Stimulated activated CD4-positive, alpha-beta T cell treated with anti-CD3 and anti-CD28 coated beads, Interleukin-15, amount 100 ng/mL, for 24 hours (primary cell): ENCODE measurements at places on chromosomes 5 and 9.

- DNase-seq = no peak
Observed at GRCh38 chr9:114180696-114181606, 25.6 kb downstream of the COL27A1 start.

DNA sequence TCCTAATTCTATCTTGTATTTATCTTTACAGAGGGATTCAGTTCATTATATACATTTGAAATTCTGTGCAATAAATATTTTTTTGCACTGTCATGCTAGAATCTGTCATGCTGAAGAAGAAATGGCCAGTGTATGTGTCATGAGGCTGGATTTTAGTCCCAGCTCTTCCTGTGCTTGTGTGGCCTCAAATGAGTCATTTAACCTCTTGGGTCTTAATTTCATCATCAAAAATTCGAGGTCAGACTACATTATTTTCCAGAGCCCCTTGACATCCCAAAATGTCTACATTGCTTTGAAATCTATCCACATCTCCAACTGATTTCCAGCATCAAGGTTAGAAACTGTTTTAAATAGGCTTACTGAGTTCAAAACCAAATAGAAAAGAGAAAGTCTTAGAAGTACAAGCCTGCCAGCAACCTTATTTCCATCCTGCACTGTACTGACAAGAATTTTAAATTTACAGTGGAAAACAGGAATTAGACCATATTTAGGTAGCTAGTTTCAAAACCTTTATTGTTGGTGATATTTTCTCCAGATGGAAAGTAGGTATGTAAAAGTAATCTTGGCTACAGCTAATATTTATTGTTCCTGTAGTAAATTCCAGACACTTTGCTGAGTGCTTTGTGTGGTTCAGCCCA lies 96.7 kb upstream of the MAMDC2 start:
- no peak for DNase-seq

- peak; percentile 31 for DNase-seq
Observed at GRCh38 chr5:5421149-5421960, 1.1 kb upstream of the ICE1 start.

GRCh38 chr5:172731680-172732074 lies 39.3 kb downstream of the DUSP1 start:
- no peak for DNase-seq

DNA sequence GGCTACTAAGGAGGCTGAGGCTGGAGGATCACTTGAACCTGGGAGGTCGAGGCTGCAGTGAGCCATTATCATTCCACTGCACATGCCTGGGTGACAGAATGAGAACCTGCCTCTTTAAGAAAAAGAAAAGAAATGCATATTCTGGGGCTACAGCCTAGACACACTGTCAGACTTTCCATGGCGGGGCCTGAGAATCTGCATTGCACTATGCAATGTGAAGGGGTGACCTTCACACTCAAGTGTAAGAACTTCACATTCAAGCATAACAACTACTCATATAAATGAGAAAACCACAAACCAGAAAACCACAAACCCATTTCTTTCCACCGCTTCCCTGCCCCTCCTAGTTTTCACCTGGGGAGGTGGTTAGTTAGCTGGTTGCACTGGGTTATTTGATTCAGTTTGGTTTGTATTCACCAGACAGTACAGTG lies 18.0 kb upstream of the FBP2 start:
- DNase-seq = peak; percentile 85

DNA sequence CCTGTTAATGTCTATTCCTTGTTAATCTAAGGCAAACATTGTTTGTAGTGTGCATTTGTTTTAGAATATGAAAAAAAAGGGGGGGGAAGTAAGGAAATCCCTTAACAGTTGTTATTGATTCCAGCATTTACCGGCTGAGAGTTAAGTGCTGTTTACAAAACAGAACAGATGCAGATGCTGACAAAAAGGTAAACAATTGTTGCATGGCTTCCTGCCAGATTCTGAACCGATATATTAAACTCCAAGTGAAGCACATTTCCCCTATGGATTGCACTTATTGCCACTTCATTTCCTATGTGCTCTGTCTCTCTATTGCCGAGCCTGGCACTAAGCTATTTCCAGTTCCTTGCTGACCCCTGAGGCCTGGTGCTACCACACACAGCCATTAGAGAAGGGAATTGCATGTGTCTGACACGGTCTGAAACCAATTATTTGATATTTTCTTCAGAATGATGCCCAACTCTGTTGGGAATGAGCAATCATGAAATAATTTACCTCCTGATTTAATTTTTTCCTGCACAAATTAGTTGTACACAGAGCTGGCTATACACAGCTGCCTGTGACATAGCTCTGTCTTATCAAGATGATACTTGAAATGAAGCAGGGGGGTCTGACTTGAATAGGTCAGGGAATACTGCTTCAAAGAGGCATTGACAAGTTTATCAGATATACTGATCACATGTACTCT lies 109.8 kb downstream of the KIAA0825 start:
- no peak for DNase-seq

GRCh38 chr5:86841000-86841644 lies 223.4 kb downstream of the COX7C start:
- DNase-seq = no peak

GRCh38 chr9:13688990-13689600 lies 409.6 kb upstream of the MPDZ start:
- no peak for DNase-seq

- no peak for DNase-seq
Observed at GRCh38 chr5:139611703-139612584, 36.2 kb upstream of the CXXC5 start.

DNA sequence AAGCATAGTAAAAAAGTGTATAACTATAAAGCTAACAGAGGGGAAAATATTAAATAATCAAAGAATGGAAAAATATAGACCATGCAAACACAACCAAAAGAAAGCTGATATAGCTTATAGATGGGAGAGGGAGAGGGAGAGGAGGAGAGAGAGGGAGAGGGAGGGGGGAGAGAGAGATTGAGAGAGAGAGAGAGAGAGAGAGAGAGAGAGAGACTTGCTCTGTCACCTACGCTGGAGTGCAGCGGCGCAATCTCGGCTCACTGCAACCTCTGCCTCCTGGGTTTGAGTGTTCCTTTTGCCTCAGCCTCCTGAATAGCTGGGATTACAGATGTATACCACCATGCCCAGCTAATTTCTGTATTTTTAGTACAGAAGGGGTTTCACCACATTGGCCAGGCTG lies 110.6 kb downstream of the RAPGEF6 start:
- DNase-seq = no peak

DNA sequence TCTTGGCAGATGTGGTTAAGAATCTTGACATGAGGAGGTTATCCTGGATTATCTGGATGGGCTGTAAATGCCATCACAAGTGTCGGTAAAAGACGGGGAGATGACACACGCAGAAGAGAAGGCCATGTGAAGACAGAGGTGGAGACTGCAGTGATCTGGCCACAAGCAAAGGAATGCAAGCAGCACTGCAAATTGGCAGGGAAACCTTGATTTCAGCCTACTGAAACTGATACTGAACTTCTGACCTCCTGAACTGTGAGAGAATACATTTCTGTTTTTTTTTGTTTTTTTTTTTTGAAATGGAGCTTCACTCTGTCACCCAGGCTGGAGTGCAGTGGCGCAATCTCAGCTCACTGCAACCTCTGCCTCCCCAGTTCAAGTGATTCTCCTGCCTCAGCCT lies 92.4 kb upstream of the NFIL3 start:
- DNase-seq = no peak

GRCh38 chr5:21791304-21791703 lies 1061.8 kb downstream of the CDH12 start:
- no peak for DNase-seq

DNA sequence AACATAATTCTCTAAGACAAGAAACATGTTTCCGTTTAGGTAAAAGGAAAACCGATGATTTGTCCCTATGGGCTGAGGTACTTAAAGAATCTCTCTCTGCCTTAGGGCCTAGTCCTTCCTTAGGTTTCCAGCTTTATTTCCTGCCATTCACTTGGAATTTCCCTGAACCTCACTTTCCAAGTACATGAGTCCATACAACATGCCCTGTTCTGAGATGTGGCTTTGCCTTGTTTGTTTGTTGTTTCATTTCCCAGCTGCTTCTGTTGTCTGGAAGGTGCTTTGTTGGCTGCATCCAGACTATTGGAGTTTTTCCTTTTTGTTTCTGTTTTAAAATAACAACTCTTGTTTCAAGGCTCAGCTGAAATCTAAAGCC lies 95.2 kb downstream of the ALDH1A1 start:
- DNase-seq = no peak

DNA sequence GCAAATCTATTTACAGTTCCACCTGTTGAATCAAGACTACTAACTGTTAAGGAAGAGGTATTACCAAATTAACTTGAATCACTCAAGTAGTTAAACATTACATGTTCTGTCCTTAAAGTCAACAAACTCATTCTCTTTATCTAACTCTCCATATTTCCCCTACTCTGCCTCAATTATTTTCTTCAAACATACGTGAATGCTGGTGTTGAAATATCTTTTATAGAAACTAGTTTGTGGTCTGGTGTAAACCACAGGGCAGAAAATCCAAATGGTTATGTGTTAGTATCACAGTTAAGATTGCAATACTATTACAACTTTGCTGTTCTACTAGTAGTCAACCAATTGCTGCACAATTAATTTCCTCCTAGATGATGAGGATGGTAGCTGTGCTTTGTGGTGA lies 603.5 kb downstream of the KCTD16 start:
- DNase-seq = no peak

- peak; percentile 22 for DNase-seq
Observed at GRCh38 chr9:127968700-127969383, 11.9 kb downstream of the EEIG1 start.

GRCh38 chr5:135266303-135266635 lies 132.8 kb downstream of the MACROH2A1 start:
- no peak for DNase-seq

DNA sequence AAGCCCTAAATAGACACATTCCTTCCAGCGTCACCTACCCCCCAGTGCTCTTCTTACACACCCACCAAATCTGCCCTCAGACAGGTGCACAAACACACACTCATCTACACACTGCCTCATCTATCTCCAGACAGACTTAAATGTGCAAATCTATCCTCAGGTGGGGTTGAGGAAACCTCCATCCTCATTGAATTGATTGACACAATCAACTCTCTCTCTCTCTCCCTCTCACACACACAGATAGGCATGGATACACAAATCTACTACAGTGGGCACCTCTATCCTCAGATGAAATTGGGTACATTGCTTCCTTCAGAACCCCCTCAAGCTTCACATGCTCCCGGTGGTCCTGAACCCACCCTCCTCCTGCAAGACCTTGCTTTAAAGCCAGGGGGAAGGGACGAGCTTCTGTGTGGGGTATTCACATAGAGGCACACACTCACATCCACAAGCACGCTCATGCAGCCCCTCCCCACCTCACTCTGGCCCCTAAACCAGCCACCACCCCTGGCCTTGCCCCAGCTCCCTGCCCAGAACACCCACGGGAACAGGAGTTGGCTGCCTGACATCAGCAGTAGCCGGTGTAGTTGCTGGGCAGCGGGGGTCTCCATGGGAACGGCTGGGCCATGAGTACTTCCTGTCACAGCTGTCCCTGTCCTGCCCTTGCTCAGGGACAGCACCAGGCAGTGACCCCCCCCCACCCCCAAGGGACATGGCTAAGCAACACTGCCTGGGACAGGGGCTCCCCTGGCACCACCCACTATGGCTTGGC lies 22.8 kb downstream of the PCDH1 start:
- no peak for DNase-seq

GRCh38 chr9:73215249-73215648 lies 63.6 kb downstream of the ANXA1 start:
- no peak for DNase-seq

DNA sequence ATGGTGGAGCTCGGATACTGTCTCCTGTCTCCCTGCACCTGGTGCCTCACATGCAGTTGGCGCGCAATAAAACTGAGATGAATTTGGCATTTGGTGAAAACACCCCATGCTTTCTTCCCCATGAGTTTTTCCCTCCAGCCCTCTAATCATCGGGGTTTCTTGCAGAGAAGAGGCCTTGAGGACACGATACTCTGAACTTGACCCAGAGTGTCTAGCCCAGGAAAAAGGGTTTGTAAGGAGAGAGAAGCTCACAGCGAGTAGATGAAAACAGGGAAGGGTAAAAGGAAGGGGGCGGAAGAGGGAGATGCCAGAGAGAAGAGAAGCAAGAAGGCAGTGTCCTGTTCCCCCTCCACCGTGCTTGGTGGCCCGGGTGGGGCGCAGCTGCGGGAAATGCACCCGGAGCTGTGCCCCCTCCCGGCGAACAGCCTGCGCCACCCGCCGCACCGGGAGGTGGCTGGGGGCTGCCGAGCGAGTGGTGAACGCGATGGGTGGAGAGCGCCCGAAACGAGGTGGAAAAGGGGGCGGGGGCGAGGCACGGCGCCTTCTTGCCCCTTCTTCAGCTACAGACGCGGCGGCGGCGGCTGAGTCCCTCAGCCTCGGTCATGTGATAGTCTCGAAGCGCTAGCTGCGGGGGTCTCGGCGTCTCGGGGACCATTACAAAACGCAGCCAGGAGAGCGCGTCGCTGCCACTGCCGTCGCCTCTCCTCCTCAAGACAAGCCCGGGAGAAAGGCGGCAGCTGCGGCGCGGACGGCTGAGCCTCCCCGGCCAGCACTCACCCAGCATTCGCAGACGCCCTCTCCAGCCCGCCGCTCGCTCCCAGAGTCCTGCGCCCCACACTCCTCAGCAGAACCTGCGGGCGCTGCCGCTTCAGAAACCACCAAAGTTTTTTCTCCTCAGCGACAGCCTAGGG lies 1.1 kb upstream of the FOXB2 start:
- no peak for DNase-seq

DNA sequence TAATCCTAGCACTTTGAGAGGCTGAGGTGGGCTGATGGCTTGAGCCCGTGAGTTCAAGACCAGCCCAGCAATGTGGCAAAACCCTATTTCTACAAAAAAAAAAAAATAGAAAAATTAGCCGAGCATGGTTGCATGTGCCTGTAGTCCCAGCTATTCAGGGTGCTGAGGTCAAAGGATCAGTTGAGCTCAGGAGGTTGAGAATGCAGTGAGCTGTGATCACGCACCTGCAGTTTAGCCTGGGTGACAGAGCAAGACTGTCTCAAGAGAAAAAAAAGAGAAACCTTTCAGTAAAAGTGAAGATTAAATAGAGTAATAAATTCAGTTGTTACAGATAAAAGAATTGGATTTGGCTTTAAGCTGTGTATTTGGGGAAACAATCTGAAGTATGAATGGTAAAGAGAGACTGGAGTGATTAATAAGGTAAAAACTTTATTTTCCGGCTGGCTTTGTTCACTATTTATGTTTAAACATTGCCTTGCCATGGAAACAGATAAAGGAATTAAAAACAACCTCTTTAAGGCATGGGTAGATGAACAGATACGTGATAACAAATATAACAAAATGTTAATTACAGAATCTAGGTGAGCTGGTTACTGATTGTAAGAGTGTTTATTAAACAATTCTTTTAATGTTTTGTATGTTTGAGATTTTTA lies 56.0 kb upstream of the PCAT7 start:
- DNase-seq = no peak

- DNase-seq = no peak
Observed at GRCh38 chr9:98745470-98745869, 36.7 kb upstream of the GABBR2 start.

- peak; percentile 84 for DNase-seq
Observed at GRCh38 chr9:63816751-63817621, 1468.0 kb downstream of the FOXD4L5 start.

- DNase-seq = no peak
Observed at GRCh38 chr5:68490406-68490805, 274.9 kb downstream of the PIK3R1 start.

- DNase-seq = no peak
Observed at GRCh38 chr9:135796784-135797485, 95.0 kb downstream of the KCNT1 start.
